A673 (cell line): ENCODE measurements at places on chromosomes 5 and 9. TPM values are rescaled to one million over a fixed set of nuclear protein-coding genes. Genes with fewer than 3 reads are reported as not detected.

DNA sequence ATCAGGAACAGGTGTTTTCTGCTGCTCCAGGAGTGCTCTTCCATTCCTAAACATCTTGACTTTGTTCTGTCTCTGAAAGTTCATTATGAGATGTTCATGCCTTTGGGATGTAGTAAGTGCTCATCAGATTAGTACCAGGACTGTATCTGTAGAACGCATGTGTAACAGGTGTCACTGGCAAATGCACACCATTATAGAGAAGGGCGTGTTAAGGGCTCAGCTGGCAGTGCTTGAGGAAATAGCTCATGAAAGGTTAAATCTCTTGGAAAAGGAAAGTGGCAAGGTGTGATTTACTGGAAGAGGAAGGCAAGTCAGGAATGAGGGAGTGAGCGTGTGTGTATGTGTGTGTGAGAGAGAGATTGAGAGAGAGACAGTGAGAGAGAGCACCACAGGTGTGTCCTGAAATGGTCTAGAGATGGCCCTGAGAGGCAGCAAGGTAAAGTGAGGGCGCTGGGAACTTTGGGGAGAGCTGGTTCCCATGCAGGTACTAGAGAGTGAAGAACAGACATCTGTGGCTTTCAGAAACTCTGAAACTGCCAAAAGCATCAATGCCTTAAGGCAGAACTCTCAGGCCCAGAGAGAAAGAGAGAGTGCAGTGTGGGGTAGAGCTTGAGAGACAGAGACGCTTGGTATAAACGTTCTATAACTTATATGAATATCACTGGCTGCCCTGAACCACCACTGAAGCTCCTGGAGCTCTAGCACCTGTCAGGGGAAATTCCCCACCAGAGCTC, 13.7 kb upstream of the CXCL14 start:
- no peak overlapping the region for H3K4me3 ChIP-seq
- no peak for DNase-seq
- no peaks in the 10 kb centered on the region for H3K4me1 ChIP-seq
- no peaks in the 10 kb centered on the region for H3K36me3 ChIP-seq

DNA sequence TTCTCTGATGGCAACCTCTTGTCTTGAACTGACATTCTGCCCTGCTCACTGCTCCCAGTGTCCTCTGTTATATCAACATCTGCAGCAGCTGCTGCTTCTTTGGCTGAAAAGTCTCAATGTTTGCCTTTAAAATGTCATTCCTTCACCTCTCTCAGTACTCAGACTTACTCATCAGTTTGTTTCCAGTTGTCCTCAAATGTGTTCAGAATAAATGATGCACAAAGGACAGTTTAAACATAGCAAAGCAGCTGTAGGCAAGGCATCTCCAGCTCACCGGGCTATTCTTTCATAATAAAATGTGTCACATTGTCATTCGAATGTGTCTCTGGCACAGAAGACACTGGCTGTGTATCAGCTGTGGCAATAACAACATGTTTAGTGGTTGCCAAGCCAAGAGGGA, 590.9 kb upstream of the ZNF608 start:
- no peaks in the 10 kb centered on the region for H3K36me3 ChIP-seq
- no peak overlapping the region for H3K27ac ChIP-seq
- no peak for DNase-seq
- peaks cover 3% of the 10 kb centered on the region for H3K27me3 ChIP-seq

GRCh38 chr5:39674209-39675082, 249.7 kb upstream of the DAB2 start:
- no peaks in the 10 kb centered on the region for H3K4me1 ChIP-seq
- DNase-seq: no peak
- no peak overlapping the region for H3K4me3 ChIP-seq
- no peaks in the 10 kb centered on the region for H3K27me3 ChIP-seq
- H3K36me3 ChIP-seq: no peaks in the 10 kb centered on the region

DNA sequence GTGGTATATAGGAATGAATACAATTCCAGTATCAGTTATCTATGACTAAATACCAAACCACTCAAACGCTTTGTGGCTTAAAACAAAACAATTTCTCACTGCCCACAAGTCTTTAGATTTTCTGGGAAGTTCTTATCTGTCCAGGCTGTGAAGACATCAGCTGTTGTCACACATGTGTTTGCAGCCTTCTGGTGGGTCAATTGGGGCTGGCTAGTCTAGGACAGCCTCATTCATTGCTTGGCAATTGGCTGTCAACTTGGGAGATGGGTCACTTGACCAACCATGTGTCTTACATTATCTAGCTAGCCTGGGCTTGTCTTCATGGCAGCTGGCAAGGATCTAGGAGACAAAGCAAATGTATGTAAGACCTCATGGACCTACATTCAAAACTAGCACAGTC, 53.8 kb upstream of the PAPPA start:
- no peak overlapping the region for H3K4me3 ChIP-seq
- DNase-seq: no peak
- H3K27me3 ChIP-seq: no peaks in the 10 kb centered on the region
- H3K27ac ChIP-seq: no peak overlapping the region

Gene ALDH1A1
- 8.7 and 8.8 TPM in 2 replicates for total RNA-seq

- peaks cover 12% of the 10 kb centered on the region for H3K4me1 ChIP-seq
- no peak overlapping the region for H3K27ac ChIP-seq
- peaks cover 9% of the 10 kb centered on the region for H3K36me3 ChIP-seq
- no peak for DNase-seq
Measured at GRCh38 chr5:474840-475661, 32.1 kb downstream of the EXOC3 start.

Gene MAST4
- 4.5 and 4.7 TPM in 2 replicates for total RNA-seq

DNA sequence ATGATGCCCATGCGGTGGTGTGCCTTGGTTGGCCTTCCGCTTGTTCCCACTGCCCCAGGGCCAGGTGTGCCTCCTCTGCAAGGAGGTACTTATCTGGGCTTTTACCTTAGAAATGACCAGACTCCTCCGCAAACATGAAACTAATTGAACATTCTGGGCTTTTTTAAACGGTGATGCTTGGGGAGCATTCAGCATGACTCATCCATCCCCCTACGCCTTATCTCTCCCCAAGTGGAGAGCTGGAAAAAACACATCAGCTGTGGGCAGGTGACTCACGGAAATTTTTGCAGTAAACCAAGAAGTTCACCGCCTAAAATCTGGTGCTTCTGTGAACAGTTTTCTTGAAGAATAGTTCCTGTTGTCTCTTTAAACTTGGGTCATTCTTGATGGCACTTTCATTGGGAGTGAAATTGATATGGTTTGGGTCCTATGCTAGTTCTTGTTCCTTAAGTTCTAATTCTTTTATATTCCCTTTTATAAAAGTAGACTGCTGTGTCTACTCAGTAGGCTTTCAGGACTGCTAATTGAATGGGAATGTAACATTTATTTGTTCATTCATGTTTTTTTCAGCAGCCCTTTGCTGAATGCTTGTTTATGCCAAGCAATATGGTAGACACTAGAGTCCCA, 39.6 kb downstream of the SFXN1 start:
- H3K27ac ChIP-seq: no peak overlapping the region
- H3K27me3 ChIP-seq: no peaks in the 10 kb centered on the region
- peaks cover 59% of the 10 kb centered on the region for H3K36me3 ChIP-seq
- DNase-seq: no peak
- no peaks in the 10 kb centered on the region for H3K4me1 ChIP-seq
